ENCODE measurements at places on chromosomes 16 and 17.
A peak's percentile ranks its signal among the peaks of the same experiment; 100 is the strongest.

DNA sequence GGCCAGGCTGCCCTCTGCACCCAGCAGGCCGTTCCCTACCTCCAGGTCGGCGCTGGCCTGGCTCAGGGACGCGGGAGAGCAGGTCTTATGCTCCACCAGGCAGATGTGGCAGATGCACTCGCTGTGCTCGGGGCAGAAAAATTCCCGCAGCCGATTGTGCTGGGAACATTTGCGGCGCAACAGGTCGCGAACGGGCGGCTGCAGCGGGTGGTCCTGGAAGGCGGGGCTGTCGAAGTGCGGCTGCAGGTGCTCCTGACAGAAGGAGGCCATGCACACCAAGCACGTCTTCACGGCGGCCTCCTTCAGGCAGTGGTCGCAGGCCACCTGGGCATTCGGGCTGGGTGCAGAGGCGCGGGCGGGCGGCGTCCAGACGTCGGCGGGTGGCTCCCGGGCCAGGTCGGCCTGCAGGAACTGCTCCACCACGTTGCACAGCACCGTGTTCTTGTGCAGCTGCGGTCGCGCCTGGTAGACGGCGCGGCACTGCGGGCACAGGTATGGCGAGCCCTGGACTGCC, 439 bp downstream of the TRIM25 start:
- DNase-seq: no peak

DNA sequence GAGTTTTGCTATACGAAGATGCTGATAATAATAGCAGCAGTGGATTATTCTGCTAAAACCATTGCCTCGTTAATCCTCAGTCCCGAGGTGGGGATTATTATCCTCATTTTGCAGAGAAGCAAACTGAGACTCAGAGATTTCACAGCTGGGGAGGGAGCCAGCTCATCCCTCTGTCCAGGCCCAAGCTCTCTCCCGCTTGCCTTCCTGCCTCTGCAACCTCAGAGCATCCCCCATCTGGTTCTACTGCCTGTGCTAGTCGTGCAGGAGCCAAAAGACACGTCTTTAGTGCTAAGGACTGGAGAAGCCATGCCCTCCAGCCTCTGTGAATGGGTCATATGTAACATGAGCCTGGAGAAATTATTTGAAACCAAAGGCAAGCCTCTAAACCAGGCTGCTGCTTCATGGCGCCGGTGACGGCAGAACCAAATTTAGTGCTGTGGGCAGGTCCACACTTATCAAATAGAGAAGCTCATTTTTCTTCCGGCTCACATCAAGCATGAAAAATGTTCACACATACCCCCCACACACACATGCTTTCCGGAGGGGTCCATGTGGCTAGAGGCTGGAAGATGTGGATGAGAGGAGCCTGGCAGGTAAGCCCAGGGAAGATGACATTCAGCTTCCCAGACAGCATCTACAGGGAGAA, 13.5 kb downstream of the MAPT start:
- DNase-seq: no peak

DNA sequence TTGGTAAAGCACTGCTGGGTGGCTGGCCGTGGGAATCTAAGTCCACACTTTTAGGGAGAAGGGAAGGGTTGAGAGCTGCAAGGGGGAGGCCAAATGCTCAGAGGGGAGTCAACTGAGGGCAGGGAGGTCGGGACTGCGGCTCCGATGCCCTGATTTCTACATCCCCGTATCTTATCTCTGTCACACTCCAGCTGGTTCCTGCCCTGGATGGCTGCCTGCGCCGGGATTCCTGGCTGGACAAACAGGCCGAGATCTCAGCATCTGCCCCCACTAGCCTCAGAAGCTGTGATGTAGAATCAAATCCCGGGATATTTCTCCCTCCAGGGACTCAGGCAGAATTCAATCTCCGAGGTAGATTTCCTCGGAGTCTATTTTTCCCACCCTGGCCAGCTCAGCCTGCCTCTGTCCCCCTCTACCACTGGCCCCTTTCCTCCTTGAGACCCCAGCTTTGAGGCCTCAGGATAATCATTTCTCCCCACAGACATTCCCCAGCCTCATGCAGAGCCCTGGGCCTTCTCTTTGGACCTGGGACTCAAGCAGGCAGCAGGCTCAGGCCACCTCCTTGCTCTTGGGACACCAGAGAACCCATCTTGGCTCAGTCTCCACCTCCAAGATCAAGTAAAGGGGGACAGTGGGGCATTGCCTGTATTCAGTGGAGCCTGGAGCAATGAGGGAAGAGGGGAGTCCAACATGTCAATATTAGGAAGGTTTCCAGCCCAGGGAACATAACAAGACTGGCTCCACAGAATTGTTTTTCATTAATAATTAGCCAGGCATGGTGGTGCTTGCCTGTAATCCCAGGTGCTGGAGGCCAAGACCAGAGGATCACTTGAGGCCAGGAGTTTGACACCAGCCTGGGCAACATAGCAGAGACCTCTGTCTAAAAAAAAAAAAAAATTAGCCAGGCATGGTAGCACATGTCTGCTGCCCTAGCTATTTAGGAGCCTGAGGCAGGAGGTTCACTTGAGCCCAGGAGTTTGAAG, 1.8 kb downstream of the SHBG start:
- no peak for DNase-seq

DNA sequence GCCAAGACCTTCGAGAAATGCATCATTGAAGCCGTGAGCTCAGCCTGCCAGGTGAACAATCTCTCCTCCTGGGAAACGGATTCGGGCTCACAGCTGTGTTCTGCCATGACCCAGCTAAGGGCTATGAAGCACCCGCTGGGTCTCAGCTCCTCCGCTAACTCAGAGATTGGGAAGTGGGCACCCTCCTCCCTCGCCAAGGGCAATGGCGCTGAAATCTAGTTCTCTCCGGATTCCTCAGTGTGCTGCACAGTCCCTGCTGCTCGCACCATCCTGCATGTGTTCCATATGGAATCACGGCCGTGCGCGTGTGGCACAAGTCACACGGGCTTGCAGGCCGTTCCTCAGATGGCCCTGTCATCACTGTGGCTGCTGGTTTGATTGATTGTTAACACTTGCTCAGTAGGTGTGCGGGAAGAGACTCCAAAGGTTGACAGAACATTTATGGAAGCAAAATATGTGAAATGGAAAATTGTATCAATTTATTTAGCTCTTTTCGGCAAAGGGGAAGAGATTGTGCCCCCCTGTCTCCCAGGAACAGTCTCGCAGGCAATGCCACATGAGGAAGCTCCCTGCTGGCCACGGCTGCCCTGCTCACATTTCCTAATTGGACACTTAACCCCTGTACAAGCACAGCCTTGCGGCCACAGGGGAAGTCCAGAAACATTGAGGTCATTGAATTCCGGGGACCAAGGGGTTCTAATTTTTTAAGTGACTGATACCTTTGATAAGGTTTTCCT, 58.8 kb downstream of the RNF213 start:
- DNase-seq: no peak

DNA sequence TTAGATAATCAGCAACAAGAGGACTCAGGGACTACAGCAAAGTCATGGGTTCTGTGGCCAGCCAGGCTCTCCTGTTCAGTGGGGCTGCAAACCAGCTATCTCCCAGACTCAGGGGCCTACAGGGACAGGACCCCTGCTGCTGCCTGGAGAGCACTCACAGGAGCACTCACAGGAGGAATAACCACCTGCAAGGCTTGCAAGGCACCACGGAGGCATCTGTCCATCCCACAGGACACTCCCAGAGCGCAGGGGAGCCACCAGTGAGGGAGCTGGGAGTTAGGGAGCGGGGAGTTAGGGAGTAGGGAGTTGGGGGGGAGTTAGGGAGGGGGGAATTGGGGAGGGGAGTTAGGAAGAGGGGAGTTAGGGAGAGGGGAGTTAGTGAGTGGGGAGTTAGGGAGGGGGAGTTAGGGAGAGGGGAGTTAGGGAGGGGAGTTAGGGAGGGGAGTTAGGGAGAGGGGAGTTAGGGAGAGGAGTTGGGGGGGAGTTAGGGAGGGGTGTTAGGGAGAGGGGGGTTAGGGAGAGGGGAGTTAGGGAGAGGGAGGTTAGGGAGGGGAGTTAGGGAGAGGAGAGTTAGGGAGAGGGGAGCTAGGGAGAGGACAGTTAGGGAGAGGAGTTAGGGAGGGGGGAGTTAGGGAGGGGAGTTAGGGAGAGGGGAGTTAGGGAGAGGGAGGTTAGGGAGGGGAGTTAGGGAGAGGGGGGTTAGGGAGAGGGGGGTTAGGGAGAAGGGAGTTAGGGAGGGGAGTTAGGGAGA, 5.7 kb downstream of the CANT1 start:
- no peak for DNase-seq

- DNase-seq: no peak
Measured at GRCh38 chr17:43665084-43665936, 3.6 kb upstream of the MEOX1 start.

DNA sequence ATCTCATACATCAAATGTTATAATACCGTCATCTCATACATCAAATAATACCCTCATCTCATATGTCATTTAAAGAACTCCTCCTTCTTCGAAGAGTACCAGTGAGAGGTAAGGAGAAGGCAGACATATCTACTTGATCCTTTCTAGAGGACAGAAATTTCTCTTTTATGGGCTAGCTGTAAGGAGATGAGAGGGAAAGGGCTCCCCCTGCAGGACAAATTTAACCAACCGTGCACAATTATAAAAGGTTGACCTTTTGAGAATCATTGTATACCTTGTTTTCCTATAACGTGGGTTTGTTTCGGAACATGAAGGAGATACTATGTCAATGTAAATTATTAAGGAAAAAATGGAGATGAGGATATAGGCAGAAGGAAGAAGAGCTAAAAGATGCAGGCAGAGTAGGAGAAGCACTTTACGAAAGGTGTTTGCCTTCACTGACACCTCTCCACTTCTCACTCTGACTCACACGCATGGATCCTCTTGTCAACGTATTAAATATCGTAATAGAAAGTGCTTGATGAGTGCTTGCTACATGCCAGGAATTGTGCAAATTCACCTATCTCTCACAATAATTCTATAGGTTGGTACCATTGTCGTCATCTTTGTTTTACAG, 465.9 kb upstream of the ERCC4 start:
- peak; percentile 53 for DNase-seq

DNA sequence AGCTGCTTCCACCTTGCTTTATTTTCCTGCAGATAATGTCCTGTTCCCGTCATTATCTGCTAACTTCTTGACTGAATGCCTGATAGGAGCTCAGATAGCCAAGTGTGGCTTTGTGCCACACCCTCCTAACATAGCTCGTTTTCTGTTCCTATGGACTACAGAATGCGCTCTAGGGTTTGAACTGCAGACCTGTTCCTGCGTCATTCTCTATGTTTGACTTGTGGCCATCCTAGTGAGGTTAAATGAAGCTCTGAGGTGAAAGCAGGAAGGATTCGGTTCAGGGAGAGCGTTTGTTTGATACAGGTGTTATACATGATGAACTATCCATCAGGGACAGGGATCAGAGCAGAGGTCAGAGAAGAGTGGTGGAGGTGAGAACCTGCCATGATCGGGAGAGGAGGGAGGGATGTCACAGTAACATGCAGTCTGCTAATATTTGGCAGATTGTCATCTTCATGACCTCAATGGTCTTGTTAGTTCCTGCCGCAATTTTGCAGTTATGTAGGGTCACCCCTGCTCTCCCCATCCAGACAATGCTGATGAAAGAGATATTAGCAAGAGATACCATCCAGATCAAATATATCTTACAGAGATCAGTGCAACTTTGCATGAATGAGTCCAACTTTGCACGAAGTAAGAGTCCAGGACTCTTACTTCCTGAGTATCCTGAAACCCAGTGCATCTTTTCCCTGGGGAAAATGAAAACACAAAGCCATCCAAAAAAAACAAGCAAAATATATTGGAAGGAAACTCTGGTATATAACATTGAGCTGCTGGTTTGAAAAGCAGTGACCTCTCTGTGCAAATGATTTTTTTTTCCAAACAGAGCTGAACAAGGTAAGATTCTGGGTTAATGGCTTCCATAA, 32.8 kb downstream of the MPHOSPH6 start:
- DNase-seq: no peak

DNA sequence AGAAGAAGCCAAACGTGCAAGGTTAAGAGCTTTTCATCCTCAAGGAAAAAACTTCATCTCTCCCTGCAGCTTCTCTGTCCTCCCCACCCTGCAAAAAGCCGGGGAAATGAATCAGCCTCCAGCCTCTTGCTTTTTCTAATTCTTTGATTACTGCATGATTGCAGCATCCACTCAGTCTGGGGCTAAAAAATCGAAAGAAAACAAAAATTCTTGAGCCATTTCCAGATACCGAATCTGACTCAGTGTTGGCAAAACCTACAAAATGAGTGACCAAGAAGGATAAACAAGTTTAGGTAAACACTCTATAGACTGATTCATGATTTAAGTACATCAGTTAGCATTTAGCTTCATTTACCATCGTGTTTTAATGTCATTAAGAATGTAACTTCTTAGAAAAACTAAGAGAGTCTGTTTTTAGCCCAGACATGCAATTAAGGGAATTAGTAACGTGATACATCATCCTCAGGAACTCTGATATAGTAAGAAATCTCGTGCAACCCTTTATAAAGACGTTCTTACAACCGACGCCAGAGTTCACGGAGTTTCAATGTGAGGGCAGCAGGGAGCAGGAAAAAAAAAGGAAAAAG, 287.3 kb upstream of the FOXF1 start:
- peak; percentile 70 for DNase-seq

DNA sequence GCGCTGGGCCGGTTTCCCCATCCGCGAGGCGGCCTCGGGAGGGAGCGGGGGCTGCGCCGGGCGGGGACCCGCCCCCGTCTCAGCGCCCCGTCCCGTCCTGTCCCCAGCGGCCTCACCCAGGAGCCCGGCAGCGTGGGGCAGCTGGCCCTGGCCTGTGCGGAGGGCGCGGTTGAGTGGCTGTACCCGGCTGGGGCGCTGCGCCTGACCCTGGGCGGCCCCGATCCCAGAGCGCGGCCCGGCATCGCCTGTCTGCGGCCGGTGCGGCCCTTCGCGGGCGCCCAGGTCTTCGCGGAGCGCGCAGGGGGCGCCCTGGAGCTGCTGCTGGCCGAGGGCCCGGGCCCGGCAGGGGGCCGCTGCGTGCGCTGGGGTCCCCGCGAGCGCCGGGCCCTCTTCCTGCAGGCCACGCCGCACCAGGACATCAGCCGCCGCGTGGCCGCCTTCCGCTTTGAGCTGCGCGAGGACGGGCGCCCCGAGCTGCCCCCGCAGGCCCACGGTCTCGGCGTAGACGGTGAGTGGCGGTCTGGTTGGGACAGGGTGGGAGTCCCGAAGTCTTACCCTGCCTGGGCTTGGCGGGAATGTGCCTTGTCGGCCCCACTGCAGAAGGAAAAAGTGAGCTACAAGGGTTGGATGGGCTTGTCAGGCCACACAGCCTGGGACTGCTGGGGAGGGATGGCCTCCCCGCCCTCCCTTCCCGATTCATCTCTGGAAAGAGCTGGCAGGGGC, 720 bp downstream of the METRN start:
- peak; percentile 73 for DNase-seq

DNA sequence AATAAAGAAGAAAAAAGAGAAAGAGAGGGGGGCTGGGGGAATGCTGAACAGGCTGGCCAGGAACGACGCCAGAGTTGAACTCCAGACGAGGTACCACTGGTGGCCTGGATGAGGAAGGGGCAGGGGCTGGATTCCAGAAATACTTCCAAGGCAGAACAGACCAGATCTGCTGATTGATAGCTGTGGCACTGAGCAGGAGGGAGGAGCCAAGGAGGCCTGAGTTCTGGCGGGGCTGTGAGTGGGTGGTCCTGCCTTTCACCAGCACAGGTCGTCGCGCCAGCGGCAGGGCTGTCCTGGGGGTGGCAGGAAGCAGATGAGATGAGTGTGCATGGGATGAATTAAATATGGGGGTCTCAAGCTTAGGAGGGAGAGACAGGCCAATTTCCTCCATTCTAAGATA, 5.5 kb downstream of the CCDC42 start:
- DNase-seq: peak; percentile 49

GRCh38 chr17:4444782-4445473, 11.2 kb downstream of the SPNS3 start:
- DNase-seq: peak; percentile 79

GRCh38 chr17:52201767-52202519, 43.4 kb upstream of the CA10 start:
- no peak for DNase-seq
